Stimulated activated CD8-positive, alpha-beta memory T cell treated with anti-CD3 and anti-CD28 coated beads, Interleukin-12 subunit alpha, Interleukin-12 subunit beta, amount 100 ng/mL, for 1 hour (primary cell): ENCODE measurements at places on chromosomes 12 and 14.

- DNase-seq: no peak
Observed at GRCh38 chr12:69107541-69107940, 131.8 kb upstream of the CPSF6 start.

DNA sequence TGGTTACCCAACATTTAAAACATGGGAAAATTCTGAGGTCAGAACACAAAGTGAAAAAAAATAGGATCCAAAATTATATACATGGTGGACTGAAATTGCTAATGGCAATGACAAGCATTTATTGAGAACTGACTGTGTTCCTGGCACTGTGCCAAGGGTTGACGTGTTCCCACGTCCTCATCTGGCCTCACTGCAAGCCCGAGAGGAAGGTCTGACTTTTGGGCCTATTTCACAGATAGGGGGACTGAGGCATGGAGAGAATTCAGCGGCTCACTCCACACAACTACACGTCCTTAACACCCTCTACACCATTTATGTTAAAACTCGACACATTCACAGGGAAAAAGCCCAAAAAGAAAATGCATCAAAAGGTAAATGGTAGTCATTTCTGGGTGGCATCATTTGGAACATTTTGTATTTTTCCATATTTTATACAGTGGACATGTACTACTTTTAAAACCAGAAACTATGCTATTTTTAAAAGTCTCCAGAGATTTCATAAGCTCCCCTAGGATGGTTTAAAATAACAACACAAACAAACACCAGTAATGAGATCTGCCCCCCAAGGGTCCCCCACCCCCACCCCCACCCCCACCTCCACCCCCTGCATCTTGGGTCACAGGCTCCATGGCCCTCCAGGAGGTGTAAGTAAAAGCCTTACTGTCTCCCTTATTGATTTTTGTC is 27.7 kb downstream of the CLMN start:
- no peak for DNase-seq

- DNase-seq: no peak
Observed at GRCh38 chr14:74888164-74889158, 6.7 kb downstream of the DLST start.

DNA sequence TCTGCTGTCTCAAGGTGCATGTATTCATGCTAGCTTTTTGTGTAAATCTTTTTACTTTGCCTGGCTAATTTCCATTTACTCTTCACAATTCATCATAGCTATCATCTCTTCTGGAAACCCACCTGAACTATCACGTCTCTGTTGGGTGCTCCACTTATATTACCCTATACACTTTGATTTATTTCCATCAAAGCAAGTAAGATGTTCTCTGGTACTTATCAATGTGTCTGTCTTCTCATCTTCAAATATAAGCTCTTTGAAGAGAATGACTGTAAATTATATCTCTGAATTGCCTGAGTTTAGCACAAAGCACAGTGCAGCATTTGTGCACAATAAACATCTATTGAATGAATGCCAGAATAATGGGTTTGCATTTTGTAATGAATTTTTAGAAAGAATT is 1129.7 kb downstream of the LRFN5 start:
- DNase-seq: no peak

DNA sequence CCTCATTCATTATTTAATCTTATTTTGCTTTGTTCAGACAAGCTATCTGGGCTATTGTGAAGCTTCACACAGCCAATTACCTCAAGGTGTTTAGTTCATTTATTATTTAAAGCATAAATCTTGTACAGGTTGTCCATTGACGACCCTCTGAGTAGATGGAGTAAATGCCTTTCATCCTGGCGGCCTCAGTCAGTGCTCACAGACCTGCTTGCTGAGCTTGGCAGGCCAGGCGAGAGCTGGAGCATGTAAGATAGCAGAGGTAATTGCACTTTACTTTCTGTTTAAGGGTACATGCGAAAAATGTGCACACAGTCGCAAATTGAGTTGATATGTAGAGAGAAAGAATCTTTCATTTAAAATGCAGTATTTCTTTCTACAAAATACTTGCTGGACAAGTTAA is 224.4 kb downstream of the NPAS3 start:
- no peak for DNase-seq

DNA sequence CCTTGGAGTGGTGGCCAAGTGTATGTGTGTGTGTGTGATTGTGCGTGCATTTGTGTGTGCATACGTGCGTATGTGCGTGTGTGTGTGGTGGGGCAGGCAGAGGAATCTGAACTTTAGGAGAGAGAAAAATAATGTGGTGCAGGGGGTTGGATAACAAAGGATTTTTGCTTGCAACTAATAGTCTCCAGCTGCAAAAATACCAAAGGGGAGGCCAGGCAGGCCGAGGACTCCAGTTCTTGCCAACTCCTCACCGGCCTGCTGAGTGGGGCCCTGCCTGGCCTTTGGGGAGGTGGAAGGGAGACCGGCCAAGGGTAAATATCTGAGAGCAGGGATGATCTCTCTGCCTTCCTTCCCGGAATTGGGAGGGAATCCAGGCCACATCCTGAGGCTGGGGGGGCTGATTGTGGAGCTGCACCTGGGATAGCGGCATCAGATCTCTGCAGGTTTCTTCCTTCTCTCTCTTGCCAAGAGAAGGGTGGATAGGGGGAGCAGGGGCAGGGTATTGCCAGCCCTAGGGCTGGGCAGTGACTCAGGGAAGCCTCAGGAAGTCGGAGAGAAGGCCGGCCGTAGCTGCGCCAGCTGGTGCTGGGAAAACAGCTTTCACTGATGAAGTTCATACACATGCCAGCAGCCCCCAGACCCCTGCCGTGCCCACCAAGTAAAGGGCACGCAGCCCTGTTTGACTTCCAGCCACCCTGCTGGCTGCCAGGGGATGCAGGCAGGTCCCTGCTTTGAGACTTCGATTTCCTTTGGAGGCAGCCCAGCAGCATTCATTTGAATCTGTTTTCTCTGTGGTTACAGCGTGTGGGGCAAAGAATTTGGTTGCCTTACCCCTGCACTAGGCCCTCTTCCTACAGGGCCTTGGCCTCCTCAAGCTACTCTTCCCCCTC is 4.6 kb upstream of the LRP1-AS start:
- DNase-seq: no peak

GRCh38 chr14:99286761-99287160 is 14.8 kb upstream of the BCL11B start:
- DNase-seq: no peak

DNA sequence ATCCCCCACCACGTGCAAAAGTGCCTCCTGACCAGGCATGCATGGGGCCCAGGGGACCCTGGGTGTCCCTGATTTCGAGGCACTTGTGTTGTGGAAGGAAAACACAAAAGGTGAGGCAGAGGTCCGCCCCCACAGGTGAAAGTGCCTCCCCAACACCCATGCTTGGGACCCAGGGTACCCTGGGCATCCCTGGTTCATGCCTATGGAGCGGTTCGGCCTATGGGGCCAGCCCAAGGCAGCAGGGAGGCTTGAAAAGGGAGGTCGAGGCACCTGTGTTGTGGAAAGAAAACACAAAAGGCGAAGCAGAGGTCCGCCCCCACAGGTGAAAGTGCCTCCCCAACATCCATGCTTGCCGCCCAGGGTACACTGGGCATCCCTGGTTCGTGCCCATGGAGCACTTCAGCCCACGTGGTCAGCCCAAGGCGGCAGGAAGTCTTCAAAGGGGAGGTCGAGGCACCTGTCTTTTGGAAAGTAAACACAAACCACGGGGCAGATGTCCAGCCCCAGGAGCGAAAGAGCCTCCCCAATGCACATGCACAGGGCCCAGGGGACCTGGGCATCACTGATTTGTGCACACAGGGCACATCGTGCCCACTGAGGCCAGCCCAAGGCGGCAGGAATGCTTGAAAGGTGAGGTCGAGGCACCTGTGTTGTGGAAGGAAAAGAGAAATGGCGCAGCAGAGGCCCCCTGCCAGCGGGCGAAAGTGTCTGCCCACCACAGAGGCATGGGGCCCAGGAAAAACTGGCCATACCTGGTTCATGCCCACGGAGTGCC is 375.5 kb downstream of the ALG10 start:
- DNase-seq: no peak

GRCh38 chr12:53965281-53966084 is 7.4 kb upstream of the HOXC11 start:
- DNase-seq: no peak

- no peak for DNase-seq
Observed at GRCh38 chr12:53097207-53097563, 282 bp upstream of the IGFBP6 start.

- DNase-seq: no peak
Observed at GRCh38 chr12:107356266-107356936, 263.1 kb upstream of the CRY1 start.

GRCh38 chr14:96304956-96305355 is 48.9 kb downstream of the BDKRB1 start:
- DNase-seq: no peak

- no peak for DNase-seq
Observed at GRCh38 chr14:72523424-72524294, 370.2 kb downstream of the DPF3 start.

GRCh38 chr12:120367924-120368788 is 808 bp downstream of the MSI1 start:
- no peak for DNase-seq

DNA sequence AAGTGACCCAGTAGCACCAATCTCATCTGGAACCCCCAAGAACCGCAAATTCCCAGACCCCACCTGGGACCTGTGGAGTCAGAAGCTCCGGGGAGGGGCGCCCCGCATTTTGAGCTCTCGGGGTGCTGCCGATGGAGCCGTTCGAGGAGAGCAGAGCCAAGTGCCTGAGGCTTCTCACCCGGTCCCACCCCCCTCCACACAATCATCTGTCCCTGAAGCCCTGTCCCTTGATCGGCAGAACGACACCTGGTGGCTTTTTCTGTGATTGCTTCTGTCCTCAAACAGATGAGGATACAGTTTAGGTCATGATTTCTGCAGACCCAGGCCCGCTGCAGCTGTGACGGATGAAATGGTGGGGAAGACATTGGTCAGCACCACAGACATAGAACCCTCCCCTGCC is 74.7 kb downstream of the NOC4L start:
- DNase-seq: peak; percentile 12

DNA sequence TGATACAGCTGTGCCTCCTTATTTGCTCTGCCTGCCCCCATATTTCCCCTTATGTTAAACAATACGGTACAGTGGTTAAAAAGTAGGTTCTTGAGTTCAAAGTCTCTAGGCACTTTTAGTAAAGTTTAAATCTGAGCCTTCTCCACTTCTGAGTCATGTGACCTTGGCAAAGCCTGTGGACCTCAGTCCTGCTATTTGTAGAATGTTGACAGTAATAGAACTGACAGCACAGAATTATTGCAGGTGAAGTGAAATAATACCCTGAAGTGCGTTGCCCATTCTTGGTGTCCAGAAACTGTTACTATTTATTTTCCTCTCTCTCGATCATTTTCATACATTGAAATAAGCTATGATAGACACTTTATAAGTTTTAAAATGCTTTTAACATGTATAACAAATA is 499.7 kb downstream of the EGLN3 start:
- DNase-seq: no peak

DNA sequence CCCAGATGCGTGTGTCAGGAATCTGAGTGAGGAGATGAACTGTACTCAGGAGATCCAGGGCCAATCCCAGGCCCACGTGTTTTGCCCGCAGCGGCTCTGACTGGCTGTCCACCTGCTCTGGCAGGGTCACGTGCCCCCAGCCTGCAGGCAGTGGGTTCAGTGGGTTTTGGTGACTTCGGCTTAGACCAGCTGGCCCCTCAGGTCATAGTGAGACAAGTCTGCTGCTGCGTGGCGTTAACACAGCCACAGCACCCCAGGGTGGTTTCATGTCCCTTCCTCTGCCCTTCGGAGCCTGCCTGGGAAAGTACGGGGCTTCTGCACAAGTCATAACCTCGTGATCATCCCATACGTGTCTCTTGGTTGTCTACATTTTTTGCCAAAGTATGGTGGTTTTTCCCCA is 2.6 kb downstream of the FBRSL1 start:
- DNase-seq: no peak

DNA sequence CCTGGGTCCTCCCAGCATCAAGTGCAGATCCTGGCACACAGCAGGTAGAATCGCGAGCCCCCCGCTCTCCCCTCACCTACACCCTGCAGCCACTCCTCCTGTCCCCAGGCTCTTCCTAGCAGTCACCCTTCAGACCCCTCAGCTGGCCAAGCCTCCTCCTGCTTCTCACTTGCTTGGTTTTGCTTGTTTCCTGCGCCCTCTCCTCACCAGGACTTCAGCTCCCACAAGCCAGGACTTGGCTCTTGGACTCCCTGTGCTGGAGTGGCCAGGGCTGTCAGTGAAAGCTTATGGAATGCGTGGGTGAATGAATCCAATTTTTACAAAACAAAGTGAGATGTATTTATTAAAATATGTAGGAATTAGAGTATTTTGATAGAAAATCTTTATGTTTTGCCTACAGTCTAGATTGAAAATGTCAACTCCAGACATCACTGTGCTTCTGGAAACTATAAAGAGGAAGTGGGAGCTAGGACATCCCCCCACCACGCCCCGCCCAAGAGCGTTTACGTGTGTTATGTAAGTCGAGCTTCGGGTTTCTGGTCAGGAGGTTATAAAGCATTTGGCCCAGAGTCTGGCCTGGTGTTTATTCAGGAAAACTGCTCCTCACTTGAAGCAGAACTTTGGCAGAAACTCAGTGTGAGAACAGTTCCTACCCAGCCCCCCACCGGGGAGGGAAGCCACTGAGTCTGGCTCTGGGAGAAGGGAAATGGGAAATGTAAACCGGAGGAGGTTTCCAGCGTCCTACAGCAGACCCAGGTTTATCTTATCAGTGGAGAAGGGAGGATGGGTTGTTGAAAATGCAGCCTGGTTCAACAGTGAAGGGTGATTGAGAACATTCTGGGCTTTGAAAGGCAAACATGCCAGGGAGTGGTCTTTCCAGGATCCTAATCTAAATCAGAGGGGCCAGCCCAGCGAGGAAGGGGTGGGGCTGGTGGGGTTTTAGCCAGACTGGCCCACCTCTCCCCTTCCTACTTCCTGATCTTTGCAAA is 8.8 kb downstream of the ALDH2 start:
- no peak for DNase-seq

DNA sequence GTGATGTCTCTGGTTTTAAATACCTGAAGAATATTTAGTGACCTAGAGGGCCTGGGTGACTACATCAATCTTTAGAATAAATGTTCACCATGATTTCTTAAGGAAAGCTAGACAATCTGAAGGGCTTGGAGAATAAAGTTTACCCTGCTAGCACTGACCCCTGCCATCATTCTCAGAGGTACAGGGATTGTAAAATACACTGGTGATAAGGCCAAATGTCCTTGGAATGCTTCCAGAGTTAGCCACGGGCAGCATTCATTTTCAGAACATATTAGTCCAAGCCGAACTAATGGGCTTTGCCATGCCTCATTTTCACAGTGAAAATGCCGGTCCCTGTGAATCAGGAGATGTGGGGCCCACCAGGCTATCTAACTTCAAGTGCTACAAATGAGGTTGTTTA is 1381.7 kb upstream of the SEL1L start:
- no peak for DNase-seq

DNA sequence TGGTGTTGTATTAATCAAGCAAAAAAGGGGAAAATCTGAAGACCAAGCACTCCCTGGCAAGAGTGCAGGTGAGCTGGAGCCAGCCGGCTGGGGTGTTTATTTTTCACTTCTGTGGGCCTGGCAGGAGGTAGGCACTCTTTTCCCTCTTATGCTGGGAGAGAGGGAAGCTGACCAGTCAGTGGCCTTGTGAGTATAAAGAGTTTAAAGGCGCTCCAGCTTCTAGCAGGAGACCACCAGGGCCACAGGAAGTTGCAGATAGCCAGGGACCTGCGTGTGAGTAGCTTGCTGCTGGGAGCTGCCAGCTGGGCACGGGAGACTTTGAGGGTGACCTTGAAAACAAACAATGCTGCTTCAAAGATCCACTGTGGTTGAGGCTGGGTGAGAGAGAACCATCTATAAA is 217.4 kb upstream of the PWP1 start:
- DNase-seq: no peak
